ENCODE measurements at places on chromosomes 13 and 19.
A peak's percentile ranks its signal among the peaks of the same experiment; 100 is the strongest.

GRCh38 chr13:29909081-29909730, 58.8 kb upstream of the UBL3 start:
- DNase-seq, result no peak

DNA sequence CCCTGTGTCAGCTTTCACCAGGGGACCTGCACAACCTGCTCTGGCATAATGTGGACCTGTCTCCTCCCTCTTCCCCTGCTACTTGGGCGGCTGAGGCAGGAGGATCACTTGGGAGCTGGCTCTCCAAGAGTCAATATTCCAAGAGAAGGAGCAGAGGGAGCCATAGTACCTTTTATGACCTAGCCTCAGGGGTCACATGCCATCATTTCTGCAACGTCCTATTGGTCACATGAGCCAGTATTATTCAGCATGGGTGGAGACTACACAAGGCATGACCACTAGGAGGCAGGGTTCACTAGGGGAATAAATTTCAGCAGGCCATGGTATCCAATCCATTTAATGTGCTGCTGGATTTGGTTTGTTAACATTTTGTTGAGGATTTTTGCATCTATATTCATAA, 12.0 kb upstream of the SHFL start:
- DNase-seq, result peak; percentile 7

- DNase-seq, result no peak
Measured at GRCh38 chr13:110524541-110525257, 36.8 kb downstream of the RAB20 start.

DNA sequence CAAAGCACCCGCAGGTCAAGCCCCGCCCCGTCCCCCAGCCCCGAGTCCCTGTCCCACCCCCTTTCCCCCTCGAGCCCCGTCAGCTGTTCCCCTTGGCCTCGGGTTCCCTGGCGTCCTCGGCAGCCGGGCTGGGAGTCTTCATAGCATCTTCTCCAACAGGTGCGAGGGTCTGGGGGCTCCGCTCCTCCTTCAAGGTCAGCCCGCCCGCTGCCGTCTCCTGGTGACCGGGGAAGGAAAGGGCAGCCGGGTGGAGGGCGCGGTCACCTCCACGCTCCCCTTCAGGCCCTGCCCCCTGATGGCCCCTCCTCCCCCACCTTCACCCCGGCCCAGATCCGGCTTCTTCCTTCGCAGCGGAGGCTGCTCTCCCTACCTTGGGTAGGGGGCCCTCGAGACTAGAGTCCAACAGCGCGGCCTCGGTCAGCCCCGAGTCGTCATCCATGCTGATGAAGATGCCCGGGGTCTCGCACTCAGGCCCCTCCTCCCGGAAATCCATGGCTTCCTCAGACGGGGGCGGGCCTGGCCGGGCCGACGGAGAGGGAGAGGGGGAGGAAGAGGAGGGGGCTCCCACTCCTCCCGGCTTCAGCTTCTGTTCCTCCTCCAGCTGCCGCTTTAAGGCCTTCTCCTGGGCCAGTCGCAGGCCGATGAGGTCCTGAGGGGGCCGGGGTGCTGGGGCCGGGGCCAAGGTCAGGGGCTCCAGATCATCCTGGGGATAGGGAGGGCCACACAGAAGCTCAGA, 541 bp upstream of the RSPH6A start:
- DNase-seq, result no peak

DNA sequence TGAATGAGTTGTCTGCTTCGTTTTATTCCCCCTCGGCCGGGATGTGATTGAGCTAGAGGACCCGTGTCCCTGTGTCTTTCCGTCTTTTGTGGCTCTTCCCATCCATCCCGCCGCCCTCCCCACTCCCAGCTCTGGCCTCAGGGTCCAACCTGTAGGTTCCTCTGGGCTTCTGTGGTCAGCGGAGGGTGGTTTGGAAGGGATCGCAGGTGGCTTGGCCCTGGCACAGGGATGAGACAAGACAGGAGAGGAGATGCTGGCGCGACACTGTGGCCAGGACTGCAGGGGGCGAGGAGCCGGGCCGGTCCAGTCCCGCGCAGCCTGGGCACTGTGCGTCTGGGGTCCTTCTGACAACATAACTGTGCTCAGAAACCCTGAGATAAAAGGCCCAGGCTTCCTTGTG, 2.0 kb downstream of the EVI5L start:
- DNase-seq, result no peak

GRCh38 chr19:14530005-14530348, 583 bp downstream of the TECR start:
- no peak for DNase-seq
